Mucosa of descending colon (tissue), 3 donors: ENCODE measurements at places on chromosomes 6 and 20.
A peak's percentile ranks its signal among the peaks of the same experiment; 100 is the strongest.

DNA sequence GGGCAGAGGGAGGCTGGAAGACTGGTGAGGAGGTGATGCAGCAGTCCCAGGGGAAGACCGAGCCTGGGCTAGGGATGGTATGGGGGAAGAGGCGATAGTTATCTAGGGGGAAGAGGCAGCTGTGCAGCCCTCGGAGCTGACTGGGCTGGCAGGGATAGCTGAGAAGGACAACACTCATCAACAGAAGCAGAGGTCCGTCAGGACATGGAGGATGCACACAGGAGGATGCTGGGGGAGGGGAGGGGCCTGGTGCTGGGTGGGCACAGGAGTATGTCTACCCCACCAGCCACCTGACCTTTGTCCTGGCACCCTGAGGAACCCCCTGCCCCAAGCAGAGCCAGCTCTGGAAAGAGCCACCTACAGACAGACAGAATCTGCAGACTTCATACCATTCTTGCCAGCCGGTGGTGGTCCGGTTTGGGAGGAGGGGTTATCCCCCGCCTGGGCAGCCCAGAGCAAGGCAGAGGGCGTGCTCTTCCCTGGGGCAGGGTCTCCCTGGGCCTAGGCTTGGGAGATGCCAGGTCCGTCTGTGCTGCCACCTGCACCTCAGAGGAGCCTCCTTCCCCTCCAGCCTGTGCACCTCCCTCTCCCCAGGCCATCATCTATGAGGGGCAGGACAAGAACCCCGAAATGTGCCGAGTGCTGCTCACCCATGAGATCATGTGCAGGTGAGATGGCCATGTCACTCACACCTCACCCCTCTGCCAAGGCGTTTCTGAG, 14.9 kb downstream of the EBF4 start:
- DNase-seq = no peak

GRCh38 chr6:40477246-40478126, 109.7 kb downstream of the LRFN2 start:
- DNase-seq = peak; percentile 2

- no peak for DNase-seq
Observed at GRCh38 chr6:97288188-97288587, 5.2 kb upstream of the MMS22L start.

GRCh38 chr6:11096109-11096508, 2.5 kb downstream of the SMIM13 start:
- DNase-seq = peak; percentile 36

GRCh38 chr6:160737934-160738333, 35.9 kb downstream of the PLG start:
- no peak for DNase-seq

GRCh38 chr20:19583532-19584175, 174.4 kb upstream of the RIN2 start:
- DNase-seq = peak; percentile 82

DNA sequence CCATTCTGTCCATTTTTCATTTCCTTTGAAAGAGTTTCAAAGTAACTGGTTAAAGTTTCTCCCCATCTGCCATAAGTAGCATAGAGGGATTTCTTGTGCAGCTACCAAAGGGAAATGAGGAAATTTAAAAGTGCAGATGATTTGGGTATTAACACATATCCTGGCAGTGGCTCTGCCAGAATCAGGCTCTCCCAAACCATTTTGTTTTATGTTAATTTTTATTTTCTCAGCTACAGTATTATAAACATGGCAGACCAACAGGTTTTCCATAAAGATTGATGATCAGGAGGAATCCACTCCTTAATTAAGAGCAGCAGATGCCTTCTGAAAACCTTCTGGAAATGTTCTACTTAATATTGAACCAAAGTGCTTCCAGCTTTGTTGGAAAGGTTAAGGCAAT, 13.9 kb downstream of the PLCB4 start:
- no peak for DNase-seq

GRCh38 chr6:119521251-119521650, 171.7 kb upstream of the MAN1A1 start:
- no peak for DNase-seq

- no peak for DNase-seq
Observed at GRCh38 chr6:70673601-70674000, 5.9 kb downstream of the SMAP1 start.

- DNase-seq = peak; percentile 92
Observed at GRCh38 chr20:58888521-58889333, 36.2 kb downstream of the GNAS start.

DNA sequence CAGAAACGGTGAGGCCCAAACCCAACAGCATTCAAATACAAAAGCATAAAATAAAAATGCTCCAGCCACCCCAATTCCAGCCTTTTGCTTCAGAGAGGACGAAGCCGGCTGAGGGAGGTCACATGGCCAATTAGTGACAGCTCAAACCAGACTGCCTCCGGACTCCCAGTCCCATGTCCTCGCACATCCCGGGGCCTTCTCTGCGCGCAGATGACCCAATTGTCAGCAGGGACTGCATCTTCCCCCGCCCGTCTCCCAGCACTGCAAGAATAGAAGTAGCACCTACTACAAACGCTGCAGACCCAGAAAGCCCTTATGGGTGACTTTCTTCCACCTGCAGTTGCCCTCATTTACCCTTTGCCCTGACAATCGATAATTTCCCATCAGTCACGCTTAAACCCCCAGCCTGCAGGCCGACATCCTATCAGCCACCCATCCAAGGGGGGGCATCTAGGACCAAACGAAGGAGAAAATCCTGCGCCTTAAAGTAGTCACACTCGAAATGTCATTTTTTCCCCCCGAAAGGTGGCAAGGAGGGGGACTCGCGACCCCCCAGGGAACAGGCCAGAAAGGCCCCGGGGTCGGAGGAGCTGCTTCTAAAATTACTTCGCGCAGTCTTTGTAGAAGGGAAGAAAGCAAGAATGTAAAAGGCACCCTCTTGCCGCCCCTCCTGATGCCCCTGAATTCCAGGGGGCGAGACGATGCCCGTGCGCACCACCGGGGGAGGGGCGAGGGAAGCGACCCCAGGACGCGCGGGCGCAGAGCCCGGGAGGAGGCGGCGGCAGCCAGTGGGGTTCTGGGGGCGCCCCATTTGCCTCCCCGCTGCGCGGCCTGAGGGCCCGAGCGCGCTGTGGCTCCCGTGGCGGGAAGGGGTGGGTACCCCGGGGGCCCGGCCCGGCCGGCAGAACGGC, 792 bp downstream of the SLC23A2 start:
- peak; percentile 70 for DNase-seq

DNA sequence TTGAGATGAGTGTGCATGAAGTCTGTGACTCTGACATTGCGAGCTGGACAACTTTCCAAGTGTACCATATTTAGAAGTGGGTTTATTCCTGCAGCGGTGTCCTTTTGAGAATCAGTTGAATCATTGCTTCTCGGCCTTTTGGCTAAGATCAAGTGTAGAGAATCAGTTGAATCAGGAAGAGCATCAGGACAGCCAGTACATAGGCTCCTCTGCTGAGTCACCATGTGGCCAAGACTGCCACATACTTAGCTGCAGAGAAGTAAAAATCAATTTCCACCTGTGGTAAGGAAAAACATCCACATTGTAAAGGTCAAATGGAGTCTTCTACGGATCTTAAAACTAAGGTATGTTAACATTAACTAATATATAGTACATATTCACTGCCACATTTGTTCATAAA, 428.4 kb upstream of the MARCKS start:
- no peak for DNase-seq

DNA sequence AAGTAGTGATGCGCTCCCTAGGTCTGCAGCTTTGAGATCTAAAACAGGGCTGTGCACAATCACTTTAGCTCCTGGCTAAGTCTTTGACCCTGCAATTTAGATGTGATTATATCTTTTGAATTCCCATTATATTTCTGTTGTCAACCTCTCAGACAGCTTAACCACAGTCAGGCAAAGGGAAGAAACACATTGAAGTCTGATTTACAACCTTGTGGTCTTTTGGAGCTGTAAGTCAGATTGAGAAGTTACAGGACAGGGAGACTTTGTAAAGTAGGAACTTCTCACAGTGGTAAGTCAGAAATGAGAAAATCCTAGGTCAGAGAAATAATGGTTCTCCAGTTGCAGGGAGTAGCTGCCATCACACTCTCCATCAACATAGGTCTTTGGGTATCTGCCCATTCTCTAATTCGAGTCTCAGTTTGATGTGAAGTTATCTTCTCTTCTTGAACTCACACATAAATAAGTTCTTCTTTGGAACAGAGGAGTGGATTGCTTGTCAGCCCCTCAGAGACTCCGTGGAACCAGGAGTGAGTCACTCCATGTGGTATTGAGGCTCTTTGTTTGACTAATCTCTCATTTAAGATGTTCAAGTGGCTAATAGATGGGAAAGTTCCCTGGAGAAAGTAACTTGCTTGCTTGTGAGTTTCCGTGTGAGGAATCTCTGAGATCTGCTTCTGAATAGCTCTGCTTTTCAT, 35.0 kb upstream of the SGK1 start:
- DNase-seq = no peak

DNA sequence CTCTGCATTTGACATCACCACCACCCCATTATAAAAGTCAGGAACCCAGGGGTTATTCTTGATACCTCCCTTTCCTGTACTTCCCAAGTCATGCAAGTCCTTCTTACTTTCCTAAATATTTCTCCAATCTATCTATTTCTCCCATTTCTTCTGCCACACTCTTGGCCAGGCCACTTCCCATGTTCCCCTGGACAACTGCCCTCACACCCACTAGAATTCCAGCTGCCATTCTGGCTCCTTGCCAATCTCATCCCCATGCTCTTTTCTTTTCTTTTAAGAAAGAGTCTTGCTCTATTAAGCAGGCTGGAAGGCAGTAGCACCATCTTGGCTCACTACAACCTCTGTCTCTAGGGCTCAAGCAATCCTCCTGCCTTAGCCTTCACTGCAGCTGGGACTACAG, 15.2 kb downstream of the DEFB132 start:
- DNase-seq = no peak

DNA sequence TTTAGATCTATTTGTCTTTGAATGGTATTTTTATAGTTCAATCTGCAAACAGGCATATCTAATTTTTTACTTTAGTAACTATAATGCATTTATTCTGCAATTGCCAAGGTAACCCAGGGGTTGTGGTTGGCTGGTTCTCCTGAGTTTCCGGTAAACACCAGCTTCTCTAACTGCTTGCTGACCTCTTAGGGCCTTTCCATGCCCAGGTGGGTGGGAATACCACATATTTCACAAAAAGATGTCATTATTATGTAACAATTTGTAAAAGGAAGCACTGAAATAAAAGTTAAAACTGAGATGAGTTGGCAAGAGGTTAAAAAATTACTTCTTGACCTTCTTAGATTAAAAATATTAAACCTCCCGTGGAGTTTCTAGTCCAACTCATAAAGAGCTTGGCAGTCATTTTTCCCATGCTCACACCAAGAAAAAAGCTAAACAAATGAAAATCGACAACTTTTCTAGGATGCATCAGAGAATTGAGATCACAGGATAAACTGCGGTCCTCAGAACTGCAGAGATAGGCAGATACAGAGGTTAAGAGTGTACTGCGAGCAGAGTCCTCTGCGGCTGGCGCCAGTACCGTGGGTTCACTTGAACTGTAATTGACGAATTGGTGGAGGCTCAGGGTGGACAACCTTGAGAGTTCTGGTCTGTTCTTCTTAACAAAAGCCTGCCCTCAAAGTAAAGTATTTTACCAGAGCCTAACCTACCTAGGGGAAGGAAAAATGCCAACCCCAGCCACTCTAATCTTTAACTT, 2.2 kb upstream of the VNN1 start:
- DNase-seq = no peak

DNA sequence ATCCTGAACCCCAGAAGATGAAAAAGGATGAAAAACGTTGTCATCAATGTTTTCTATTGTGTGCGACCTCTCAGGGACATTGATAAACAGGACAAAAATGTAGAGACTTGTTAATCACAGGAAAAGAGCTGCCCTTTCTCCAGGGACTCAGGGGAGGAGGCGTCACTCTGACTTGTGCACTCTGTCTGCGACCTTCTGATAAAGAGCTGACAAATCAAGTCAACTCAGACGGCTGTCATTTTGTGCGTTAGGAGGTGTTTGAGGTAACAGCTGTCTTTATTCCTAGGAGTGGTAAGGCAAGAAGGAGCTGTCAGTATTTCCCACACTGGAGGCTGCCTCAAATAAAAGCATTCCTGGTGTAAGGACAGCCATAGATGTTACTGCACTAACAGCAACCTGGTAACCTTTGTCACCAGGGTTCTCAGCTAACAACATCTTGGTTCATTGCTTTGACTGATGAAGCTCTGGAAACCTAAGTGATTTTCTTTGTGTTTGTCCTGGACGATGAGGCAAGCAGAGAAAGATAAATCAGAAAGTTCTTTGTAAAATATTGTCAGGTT, 38.6 kb upstream of the NXT1 start:
- DNase-seq = no peak

DNA sequence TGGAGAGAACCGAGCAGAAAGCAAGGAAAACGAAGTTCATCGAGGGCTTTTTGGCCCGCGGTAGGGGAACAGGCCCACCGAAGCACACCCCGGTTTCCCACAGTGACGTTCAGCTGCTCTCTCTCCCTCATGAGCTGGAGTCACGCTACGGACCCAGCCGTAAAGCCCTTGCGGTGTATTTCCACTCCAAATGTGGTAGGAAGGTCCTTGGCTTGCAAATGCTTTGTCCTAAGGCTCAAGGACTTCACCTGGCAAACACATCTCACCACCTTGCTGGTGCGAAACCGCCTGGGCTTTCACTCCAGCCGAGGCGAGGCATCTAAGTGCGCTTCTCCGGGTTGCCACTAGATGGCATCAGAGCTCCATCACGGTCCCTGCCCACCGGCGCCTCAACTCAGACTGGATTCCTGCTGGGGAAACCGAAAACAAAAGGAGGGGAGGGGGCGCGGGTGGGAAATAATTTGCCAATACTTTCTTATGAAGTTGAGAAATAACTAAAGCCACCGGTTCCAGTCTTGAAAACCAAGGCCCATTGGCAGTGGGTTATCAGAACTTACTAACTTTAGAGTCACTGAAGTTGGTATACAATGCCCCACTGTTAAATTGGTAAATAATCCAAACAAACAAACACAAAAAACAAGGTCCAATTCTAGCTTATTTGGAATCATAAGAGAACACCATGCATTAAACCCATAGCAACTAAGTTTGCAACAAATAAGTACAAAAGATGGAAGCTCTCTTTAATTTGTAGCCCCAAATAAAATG, 13.4 kb upstream of the FOXC1 start:
- peak; percentile 58 for DNase-seq

GRCh38 chr6:25717866-25718740, 36.4 kb upstream of the SLC17A4 start:
- no peak for DNase-seq

DNA sequence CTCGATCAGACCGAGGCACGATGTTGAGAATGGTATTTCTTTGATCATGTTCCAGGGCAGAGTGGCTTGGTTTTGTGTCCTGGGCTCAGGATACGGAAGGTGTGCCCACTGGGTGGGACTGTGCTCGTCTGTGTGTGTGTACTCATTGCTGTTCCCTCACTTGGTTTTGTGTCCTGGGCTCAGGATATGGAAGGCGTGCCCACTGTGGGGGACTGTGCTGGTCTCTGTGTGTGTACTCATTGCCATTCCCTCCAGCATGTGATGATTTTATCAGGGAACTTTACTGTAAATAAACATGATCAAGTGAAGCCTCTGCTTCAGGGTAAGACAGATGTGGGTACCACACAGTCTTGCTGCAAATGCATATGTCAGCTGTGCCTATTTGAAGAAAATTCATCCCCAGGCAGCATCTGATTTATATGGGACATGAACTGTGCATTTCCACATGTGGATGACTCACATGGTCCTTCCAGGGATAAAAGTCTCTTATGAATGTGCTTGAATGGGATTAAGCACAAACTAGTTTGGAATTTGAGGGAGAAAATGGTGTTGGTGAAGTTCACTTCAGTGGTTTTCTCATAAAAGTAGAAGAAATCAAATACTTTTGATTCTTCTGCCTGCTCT, 274.3 kb downstream of the QKI start:
- DNase-seq = no peak

- no peak for DNase-seq
Observed at GRCh38 chr20:24630486-24631172, 161.2 kb downstream of the SYNDIG1 start.

GRCh38 chr20:56956534-56956933, 309.9 kb downstream of the BMP7 start:
- no peak for DNase-seq
